ENCODE measurements at places on chromosomes 6 and 20. TPM values are rescaled to one million over a fixed set of nuclear protein-coding genes. Genes with fewer than 3 reads are reported as not detected.

TFB1M gene
- total RNA-seq = 21.4 TPM

GRCh38 chr20:33858666-33859065 lies 47.5 kb downstream of the CHMP4B start:
- DNase-seq = no peak

DNA sequence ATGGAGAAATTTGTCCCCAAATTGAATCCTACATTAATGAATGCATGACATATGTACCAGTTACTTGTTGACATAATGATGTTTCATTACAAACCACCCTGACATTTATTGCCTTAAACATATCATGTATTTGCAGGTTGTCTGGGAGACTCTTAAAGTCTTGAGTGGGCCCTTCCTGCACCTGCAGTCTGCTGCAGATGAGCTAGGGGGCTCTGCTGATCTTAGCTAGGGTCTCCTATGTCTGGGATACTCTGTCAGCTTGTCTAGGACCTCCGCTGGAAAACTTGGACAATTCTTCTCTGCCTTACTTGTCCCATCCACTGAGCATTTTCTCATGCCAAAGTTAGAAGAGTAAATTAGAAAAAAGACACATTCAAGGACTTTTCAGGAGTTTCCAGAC lies 581.6 kb downstream of the HAO1 start:
- no peak for DNase-seq

PBOV1 gene
- total RNA-seq = not detected
